Omental fat pad (tissue), 4 donors: ENCODE measurements at places on chromosomes 16 and 17.

- DNase-seq, result no peak
These were observed 20.7 kb upstream of the LRRC37A start for GRCh38 chr17:46274238-46274637.

DNA sequence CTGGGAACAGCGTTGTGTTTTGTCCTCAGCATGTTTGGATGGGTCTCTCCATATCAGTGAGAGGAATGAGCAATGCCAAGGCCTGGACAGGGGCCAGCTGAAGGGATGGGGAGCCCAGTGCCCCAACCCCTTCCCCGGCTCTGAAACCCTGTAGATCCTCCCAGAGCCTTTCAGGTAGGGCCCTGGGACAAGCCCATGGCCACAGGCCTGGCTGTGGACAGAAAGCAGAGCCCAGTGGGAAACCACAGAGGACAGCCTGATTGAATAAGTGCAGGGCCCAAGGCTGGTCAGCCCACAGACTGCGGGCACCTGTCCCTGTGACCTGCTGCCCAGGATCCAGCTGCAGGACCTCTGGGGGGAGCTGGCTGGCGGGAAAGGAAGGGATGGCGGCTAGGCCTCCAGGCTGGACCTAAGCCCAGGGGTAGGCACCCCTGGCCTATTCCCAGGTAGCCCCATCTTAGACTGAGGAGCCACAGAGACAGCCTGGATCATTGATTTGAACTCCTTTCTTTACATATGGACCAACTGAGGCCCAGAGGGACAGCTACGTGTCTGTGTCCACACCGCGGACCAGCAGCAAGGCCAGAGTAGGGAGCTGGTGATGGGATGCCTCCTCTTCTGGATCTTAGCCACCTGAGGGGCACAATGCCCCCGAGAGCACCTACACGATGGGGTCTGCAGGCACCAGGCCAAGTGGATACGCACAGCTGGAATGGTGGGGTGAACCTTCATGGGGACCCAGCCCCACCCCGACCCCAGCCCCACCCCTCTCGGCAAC is 1.3 kb downstream of the CCDC102A start:
- DNase-seq, result peak; percentile 23

DNA sequence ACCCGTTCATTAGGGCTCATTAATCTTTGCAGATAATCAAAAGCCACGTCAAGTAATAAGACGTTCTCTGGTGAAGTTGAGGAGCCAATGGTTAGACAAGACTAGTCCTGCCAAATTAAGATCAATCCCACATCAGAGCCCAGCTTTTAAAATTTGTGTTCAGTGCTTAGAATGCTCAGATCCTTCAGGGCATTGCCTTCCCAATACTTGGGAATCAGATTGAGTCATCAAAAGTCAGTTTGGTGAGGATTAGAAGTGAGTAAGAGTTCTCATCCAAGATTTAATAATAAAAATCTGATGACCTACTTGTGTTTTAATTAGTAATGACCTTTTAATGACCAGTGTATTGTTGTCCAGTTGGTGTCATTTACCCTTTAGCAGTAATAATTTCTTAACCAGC is 19.8 kb downstream of the MAP2K4 start:
- DNase-seq, result no peak

GRCh38 chr17:75927286-75927922 is 13.4 kb downstream of the FBF1 start:
- DNase-seq, result no peak

- DNase-seq, result no peak
These were observed 459.7 kb downstream of the SOX9 start for GRCh38 chr17:72580321-72581127.
